Memory B cell (primary cell): ENCODE measurements at places on chromosomes 12 and 14.

DNA sequence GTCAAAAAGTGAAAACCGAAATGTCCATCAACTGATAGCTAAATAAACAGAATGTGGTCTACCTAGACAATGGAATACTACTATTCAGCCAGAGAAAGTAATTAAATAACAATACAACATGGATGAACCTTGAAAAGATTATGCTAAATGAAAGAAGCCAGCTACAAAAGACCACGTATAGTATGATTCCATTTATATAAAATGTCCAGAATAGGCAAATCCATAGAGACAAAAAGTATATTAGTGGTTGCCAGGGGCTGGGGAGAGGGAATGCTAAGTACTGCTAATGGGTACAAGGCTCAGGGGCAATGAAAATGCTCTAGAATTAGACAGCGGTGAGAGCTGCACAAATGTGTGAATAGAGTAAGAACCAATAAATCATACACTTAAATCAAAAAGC is 29.9 kb downstream of the CDC42BPB start:
- peaks cover 19% of the 10 kb centered on the region for H3K4me1 ChIP-seq
- H3K27ac ChIP-seq, result no peak overlapping the region
- no peaks in the 10 kb centered on the region for H3K27me3 ChIP-seq
- no peak overlapping the region for H3K4me3 ChIP-seq
- peaks cover 6% of the 10 kb centered on the region for H3K36me3 ChIP-seq

DNA sequence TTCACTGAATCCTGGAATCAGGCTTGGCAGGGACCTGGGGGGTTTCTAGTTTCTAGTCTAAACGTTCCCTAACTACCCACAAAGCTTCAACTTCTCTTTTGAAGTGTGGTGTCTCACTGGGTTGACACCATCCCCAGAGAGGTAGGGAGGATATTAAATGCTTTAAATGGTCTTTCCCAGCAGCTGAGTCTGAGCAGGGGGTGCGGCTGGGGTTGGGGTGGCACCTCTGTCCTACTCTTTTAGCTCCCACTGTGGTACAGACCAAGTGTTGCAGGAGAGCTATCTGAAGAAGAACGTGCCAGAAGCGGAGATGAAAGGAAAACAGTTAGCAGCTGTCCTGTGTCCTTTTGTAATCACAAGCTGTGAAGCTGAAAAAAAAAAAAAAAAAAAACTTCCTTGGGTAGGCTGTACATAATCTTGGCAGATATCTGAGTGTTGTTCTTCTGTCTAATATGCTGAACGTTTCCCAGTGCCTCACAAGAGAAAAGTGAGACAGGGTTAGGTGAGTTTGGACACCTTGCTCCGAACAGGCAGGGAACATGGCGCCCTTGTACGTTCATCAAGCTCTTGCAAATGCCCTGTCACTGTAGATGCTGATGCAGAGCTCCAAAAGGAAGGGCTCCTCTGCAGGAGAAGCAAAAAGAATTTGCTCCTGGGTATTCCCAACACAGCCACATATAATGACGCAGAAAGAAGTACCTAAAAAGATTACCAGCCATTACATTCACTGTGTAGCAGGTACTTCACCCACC is 447.2 kb downstream of the APAF1 start:
- no peaks in the 10 kb centered on the region for H3K27me3 ChIP-seq
- no peaks in the 10 kb centered on the region for H3K4me1 ChIP-seq
- no peak overlapping the region for H3K27ac ChIP-seq
- H3K4me3 ChIP-seq, result no peak overlapping the region

- no peaks in the 10 kb centered on the region for H3K27me3 ChIP-seq
- DNase-seq, result no peak
- no peaks in the 10 kb centered on the region for H3K36me3 ChIP-seq
- H3K4me1 ChIP-seq, result no peaks in the 10 kb centered on the region
- no peak overlapping the region for H3K4me3 ChIP-seq
These were observed 198.0 kb upstream of the SYT1 start for GRCh38 chr12:78666584-78666983.

- no peak overlapping the region for H3K27ac ChIP-seq
- H3K36me3 ChIP-seq, result no peaks in the 10 kb centered on the region
- peak; percentile 14 for DNase-seq
- H3K4me1 ChIP-seq, result peaks cover 5% of the 10 kb centered on the region
These were observed 1482.5 kb upstream of the TMEM132C start for GRCh38 chr12:126784328-126784921.

- no peaks in the 10 kb centered on the region for H3K36me3 ChIP-seq
- no peak for DNase-seq
- H3K4me1 ChIP-seq, result no peaks in the 10 kb centered on the region
These were observed 454.2 kb downstream of the AEBP2 start for GRCh38 chr12:19893514-19893913.

- no peak overlapping the region for H3K4me3 ChIP-seq
- DNase-seq, result no peak
- no peak overlapping the region for H3K27ac ChIP-seq
- no peaks in the 10 kb centered on the region for H3K36me3 ChIP-seq
These were observed 135.4 kb upstream of the CLEC14A start for GRCh38 chr14:38391334-38391733.

DNA sequence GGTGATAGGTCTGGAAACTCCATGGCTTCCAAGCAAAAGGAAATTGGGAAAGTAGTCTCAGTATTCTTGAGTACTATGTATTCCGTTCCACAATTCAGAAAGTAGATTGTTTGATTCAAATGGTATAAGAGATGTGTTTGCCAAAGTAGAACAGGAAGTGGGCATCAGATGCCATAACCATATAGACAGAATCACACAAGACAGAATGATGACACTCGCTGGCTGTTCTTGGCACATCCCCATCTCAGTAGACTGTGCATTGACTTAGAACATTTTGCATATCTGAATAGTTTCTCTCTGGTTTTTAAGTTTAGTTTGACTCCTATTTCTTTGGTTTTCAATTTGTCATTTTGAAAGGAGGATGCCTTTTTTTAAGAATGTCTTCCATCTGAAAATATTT is 221.1 kb upstream of the RGS6 start:
- H3K27ac ChIP-seq, result peak overlapping the region; percentile 58
- peaks cover 38% of the 10 kb centered on the region for H3K36me3 ChIP-seq
- H3K4me3 ChIP-seq, result no peak overlapping the region
- DNase-seq, result no peak

DNA sequence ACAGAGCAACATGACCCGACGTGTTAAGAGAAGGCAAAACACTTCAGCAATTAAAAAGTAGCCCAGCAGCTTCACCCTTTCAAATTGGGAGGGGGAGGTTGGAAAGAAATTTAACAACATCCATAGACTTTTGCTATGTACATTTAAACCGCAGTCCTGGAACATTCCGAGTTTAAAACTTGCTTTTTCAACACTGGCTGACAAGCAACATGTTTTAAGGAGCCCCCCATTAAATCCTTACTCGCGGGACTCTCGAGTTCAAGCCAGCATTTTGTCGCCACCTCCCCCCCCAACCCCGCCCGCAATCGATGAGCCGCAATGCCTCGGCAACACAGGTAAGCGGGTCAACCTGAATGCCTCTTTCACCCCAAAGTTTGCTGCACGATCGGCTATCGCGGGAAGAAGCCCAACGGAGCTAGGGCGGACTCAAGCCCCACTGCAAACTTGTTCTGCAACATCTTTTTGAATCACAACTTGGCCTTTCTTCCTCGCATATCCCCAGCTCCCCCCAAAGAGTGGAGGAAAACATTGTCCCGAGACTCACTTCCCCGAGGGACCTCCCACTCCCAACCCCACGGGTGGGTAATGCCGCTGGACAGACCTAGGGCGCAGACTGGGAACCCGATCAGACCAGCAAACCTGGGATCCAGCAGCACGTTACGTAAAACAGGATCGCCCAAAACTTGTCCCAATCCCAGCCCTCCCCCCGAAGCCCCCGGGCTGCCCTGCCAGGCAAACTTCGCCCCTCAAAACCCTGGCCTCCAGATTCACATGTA is 777 bp downstream of the ZFP36L1 start:
- peaks cover 32% of the 10 kb centered on the region for H3K4me1 ChIP-seq
- H3K36me3 ChIP-seq, result peaks cover 31% of the 10 kb centered on the region
- H3K27ac ChIP-seq, result peak overlapping the region; percentile 100
- no peak for DNase-seq

- DNase-seq, result no peak
- H3K36me3 ChIP-seq, result no peaks in the 10 kb centered on the region
- H3K27me3 ChIP-seq, result no peaks in the 10 kb centered on the region
- no peaks in the 10 kb centered on the region for H3K4me1 ChIP-seq
These were observed 306.4 kb upstream of the TBX3 start for GRCh38 chr12:114990381-114990780.

- H3K36me3 ChIP-seq, result no peaks in the 10 kb centered on the region
- peaks cover 4% of the 10 kb centered on the region for H3K27me3 ChIP-seq
- no peak for DNase-seq
- no peaks in the 10 kb centered on the region for H3K4me1 ChIP-seq
- H3K27ac ChIP-seq, result no peak overlapping the region
These were observed 56.4 kb upstream of the KIF21A start for GRCh38 chr12:39499296-39499695.

DNA sequence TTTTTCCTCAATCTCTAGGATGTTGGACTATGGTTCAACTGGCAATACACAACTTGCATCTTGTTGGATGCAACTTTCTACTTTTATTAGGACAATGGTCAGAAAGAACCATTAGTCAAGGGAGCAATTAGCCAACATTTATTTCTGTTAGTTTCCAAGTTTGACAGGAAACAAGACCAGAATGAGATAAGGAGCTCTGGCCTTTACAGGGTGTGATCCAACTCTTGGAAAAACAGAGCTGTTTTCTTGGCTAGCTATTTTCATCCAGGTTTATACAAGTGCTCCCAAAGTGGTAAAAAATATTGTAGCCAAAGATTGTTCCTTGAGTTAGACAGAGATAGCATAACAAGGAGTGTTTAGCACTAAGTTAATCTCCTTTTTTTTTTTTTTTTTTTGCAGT is 3.9 kb upstream of the SYNE2 start:
- H3K36me3 ChIP-seq, result no peaks in the 10 kb centered on the region
- no peak overlapping the region for H3K4me3 ChIP-seq
- no peak overlapping the region for H3K27ac ChIP-seq
- no peaks in the 10 kb centered on the region for H3K4me1 ChIP-seq

DNA sequence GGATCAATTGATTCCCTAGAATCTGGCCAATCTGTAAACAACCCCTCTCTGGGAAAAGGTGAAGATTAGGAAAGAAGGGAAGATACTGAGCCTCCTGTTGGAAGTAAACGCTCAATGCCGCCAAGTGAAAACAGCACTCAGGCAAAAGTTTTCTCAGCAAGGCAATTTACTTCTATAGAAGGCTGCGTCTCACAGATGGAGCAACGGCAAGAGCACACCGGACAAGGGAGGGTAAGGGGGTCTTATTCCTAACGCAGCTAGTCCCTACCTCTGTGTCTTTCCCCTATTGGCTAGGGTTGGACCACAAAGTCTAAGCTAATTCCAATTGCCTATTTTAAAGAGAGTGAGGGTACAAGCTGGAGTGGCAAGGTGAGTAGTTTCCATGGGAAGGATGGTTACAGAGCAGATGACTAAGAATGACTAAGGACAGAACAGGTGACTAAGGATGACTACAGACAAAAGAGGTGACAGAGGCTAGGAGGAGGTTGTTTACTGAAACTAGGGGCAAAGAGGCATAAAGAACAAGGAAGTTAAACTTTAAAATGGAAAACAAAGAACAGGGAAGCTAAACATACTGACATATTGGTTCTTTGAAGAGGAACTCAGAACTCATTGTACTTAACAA is 5.6 kb upstream of the TTC9 start:
- peak overlapping the region; percentile 2 for H3K27ac ChIP-seq
- H3K27me3 ChIP-seq, result no peaks in the 10 kb centered on the region
- H3K36me3 ChIP-seq, result peaks cover 14% of the 10 kb centered on the region
- DNase-seq, result no peak
- peaks cover 26% of the 10 kb centered on the region for H3K4me1 ChIP-seq

- DNase-seq, result peak; percentile 67
- no peak overlapping the region for H3K4me3 ChIP-seq
- H3K27me3 ChIP-seq, result no peaks in the 10 kb centered on the region
- H3K27ac ChIP-seq, result peak overlapping the region; percentile 45
- peaks cover 9% of the 10 kb centered on the region for H3K4me1 ChIP-seq
These were observed 22.3 kb downstream of the CKB start for GRCh38 chr14:103500148-103500990.

- H3K4me3 ChIP-seq, result no peak overlapping the region
- no peaks in the 10 kb centered on the region for H3K4me1 ChIP-seq
- no peak overlapping the region for H3K27ac ChIP-seq
- H3K36me3 ChIP-seq, result no peaks in the 10 kb centered on the region
- H3K27me3 ChIP-seq, result peaks cover 26% of the 10 kb centered on the region
- no peak for DNase-seq
These were observed 3.5 kb upstream of the KRT1 start for GRCh38 chr12:52683575-52684300.

DNA sequence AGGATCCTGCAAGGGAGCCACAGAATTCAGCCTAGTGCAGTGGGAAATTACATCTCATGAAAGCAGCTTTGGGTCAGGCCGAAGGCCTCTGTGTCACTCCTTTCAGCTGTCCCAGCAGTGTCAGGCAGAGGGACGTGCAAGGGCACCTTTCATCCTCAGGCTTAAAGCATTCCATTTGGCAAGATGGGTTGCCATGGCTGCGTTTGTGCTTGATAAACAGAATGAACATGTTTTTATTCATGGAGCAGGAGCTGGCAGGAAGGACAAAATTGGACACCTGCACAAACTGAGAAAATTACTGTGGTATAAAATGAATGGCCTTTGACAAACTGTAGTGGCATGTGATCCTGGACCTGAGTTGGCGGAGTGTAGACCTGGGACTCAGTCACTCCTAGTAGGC is 29.4 kb downstream of the ACAD10 start:
- H3K27ac ChIP-seq, result no peak overlapping the region
- H3K27me3 ChIP-seq, result no peaks in the 10 kb centered on the region
- H3K36me3 ChIP-seq, result peaks cover 15% of the 10 kb centered on the region
- no peaks in the 10 kb centered on the region for H3K4me1 ChIP-seq

GRCh38 chr14:95756127-95756526 is 42.2 kb upstream of the TCL1A start:
- H3K27me3 ChIP-seq, result peaks cover 6% of the 10 kb centered on the region
- H3K27ac ChIP-seq, result no peak overlapping the region
- DNase-seq, result no peak
- H3K36me3 ChIP-seq, result no peaks in the 10 kb centered on the region
- no peak overlapping the region for H3K4me3 ChIP-seq

DNA sequence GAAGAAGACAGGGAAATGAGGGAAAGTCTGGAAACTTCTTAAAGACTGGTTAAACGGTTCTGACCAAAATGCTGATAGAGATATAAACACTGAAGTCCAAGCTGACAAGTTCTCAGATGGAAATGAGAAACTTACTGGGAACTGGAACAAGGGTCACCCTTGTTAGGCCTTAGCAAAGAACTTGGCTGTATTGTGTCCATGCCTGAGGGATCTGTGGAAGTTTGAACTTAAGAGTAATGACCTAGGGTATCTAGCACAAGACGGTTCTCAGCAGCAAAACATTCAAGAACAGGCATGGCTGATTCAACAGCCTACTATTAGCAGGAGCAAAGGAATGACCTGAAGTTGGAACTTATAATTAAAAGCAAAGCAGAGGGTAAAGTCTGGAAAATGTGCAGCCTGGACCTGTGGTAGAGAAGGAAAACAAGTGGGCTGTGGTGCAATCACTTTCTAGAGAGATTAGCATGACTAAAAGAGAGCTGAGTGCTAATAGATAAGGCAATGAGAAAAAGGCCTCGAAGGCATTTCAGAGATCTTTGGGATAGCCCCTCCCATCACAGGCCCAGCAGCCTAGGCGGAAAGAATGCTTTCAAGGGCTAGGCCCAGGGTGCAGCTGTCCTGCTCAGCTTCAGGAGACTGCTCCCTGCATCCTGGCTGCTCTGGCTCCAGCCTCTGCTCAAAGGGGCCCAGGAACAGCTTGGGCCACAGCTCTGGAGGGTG is 60.3 kb downstream of the ATP2B1 start:
- H3K27ac ChIP-seq, result peak overlapping the region; percentile 87
- H3K36me3 ChIP-seq, result peaks cover 50% of the 10 kb centered on the region

GRCh38 chr14:92248696-92249095 is 74.3 kb upstream of the SLC24A4 start:
- peaks cover 22% of the 10 kb centered on the region for H3K27me3 ChIP-seq
- H3K4me1 ChIP-seq, result peaks cover 2% of the 10 kb centered on the region
- no peaks in the 10 kb centered on the region for H3K36me3 ChIP-seq
- no peak overlapping the region for H3K27ac ChIP-seq
- DNase-seq, result no peak
